ENCODE measurements at places on chromosomes 7 and 10.

DNA sequence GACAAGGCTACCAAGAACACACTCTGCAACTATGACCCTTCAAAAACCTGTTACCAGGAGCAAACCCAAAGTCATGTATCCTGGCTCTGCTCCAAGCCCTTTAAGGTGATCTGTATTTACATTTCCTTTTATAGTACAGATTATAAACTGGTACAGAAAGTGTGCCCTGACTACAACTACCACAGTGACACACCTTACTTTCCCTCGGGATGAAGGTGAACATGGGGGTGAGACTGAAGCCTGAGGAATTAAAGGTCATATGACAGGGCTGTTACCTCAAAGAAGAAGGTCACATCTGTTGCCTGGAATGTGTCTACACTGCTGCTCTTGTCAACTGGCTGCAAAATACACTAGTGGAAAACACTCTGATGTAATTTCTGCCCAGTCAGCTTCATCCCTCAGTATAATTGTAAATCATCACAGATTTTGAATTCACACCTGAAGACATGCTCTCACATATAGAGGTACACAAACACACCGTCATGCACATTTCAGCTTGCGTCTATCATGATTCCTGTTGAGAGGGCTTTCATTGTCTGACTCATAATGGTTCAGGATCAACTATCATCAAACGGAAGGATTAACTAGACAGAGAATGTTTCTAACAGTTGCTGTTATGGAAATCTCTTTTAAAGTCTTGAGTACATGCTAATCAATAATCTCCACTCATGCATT, 318.3 kb downstream of the NXPH1 start:
- no peak for DNase-seq

- DNase-seq = no peak
Observed at GRCh38 chr7:87530126-87530525, 54.6 kb upstream of the ABCB4 start.

DNA sequence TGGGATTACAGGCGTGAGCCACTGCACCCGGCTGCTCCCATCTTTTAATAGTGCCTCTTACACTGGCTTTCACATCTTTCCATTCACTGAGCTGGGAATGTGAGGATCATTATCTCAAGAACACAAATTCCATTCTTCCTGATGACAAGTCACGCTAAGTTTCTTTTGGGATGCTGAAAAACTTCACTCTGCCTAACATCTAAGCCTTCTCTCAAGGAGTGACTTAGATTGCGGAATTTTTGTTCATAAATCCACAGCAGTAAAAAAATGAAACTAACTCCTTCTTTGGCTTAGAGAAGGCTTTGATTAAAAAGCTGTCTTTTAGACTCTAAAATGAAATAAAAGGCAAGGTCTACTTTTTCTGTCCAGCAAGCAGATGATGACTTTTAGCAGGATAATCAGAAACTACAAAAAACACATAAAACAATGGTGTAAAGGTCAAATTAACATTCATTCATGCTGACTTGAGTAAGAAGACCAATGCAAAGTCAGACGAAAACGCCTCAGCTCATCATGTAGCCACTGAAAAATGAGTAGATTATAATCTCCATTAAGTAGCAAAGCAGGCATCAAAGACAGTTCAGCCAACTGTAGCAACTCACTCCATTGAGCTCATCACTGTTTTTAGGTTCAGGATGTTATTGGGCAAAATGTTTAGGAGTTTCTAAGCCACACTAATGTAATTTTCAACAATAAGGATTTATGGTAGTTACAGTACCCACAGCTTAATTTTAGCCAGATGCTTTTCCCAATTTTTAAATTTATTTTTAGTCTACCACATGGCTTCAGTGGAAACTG, 178.8 kb downstream of the ELMO1 start:
- no peak for DNase-seq

DNA sequence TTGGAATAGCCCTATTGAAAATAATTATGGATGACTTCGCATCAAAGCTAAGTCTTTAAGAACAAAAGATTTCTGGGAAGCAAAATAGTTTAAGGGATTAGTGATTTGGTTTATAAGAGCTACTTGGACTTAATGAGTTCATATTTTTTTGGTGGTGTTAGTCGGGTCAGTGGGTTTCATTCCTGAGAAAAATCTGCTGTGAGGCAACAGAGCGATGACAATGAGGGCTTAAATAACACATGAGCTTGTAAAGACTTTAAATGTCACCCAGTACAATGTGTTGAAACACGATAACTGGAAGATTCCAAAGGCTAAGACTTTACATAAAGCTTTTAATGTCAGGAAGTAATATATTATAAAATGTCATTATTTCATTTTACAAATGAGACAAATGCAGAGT, 178.8 kb downstream of the ARL4A start:
- no peak for DNase-seq

DNA sequence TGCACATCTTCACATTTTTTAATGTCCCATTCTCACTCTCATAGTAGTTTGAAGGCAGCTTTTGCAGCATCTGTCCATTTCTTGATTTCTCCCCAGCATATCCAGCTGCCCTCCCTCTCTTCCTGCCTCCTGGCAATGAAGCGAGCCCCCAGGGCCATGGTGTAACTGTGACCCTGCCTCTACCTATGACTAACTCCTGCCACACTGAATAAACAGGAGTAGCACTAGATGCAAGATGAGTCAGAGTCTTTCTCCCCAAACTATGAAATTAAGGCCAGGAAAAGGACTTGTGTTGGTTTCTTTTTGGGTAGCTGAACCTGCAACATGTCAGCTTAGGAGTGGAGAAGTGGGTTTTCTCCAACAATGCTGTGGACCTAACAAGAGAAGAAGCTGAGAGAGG, 329.0 kb downstream of the RNLS start:
- DNase-seq = no peak

DNA sequence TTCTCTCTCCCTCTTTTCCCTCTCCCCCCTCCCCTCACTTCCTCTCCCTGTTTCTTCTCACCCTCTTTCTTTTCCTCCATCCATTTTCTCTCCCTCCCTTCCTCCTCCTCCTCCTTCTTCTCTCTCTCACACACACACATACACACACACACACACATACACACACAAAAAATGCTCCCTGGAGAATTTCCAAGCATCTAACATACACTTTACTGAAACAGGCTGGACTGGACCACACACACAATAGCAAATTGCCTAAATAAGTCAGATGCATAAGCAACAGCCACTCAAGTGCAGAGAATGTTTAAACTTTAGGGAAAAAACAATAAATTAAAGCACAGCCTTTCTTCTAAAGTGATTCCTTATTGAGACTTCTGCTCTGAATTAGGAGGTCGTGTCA, 267.7 kb downstream of the FGFR2 start:
- no peak for DNase-seq

- no peak for DNase-seq
Observed at GRCh38 chr7:80686576-80686975, 48.1 kb downstream of the CD36 start.

- no peak for DNase-seq
Observed at GRCh38 chr7:95693551-95694333, 78.6 kb upstream of the DYNC1I1 start.
